ENCODE measurements at places on chromosomes 4 and X.
A peak's percentile ranks its signal among the peaks of the same experiment; 100 is the strongest.

GRCh38 chrX:96382018-96382417 is 302.6 kb upstream of the DIAPH2 start:
- no peak for DNase-seq

- DNase-seq, result no peak
These were observed 132.9 kb downstream of the STIM2 start for GRCh38 chr4:26993539-26993938.

DNA sequence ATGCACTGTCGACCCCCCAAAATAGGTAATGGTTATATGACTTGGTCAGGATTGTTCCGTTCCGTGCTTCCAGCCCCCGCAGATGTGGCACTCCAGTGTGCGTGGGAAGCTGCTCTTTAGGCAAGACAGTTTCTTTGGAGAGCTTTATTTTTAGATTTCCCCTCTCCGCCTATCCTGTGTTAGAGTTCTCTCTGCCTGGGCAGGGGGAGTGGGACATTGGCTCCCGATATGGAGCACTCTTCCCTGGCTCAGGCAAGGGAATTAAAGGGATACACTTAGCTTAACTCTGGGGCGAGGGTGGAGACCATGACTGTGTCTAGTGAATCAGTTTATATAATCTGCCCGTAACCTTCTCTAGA is 36.0 kb downstream of the DLG3 start:
- no peak for DNase-seq

DNA sequence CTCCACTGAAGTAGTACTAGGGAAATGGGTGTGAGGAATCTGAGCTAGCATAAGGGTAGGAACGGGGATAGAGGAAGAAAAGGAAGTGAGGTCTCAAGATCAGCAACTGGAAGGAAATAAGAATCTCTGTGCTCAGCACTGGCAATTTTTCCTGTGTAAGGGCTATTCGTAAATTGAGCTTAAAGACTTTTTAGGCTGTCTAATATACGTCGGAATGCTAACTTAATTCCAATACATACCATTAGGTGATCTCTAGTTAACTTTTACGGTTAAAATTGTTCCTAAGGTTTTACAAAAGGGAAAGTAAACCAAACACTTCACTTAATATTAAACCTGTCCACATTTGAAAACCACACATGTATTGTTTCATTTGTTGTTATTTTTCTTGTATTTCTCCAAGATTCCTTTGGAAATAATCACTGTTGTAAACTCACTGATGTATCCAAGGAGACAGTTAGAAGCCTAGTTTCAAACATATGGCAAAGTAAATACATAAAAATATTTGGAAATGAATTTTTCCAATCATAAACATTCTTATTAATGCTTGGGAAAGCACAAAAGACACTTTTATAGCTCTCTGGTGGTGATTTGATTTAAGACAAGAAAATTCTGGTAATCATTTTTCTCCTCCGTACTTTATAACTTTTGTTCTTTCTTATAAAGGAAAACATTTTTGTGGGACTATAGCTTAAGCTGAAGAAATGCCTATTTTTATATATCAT is 28.1 kb upstream of the HPGDS start:
- DNase-seq, result no peak

DNA sequence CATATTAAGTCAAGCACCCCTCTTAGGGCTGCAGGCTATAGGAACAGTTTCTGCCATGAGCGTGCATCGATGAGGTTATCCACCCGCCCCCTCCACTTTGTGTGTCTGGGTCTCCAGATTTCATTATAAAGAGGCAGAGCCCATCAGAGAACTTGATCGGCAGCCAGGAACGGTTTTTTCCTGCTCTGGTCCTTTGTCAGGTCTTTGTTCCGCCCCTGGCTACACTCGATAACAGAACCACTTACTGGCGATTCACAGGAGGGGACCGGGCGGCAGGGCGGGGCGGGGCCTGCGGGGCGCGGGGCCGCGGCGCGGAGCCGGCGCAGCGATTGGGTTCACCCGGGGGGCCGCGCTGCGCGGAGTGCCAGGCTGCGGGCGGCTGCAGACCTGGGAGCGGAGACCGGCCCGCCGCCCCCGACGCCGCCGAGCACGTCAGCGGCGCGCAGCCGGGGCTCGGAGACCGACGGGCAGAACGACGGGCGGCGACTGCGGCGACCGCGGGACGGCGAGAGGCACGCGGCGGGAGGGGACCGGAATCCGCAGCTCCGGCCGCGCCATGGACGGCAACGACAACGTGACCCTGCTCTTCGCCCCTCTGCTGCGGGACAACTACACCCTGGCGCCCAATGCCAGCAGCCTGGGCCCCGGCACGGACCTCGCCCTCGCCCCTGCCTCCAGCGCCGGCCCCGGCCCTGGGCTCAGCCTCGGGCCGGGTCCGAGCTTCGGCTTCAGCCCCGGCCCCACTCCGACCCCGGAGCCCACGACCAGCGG is at the start of gene SLC10A4:
Gene SLC10A4 (plus strand): TSS at position 338 of the 771 bp plus-strand sequence. CDS start 219 bp downstream, at position 557.
- peak; percentile 88 for DNase-seq

- no peak for DNase-seq
These were observed 78.4 kb downstream of the GRID2 start for GRCh38 chr4:92382128-92382527.
